ENCODE measurements at places on chromosomes 7 and 10. TPM values are rescaled to one million over a fixed set of nuclear protein-coding genes. Genes with fewer than 3 reads are reported as not detected.

GRCh38 chr10:75870039-75870645 is 438.7 kb downstream of the LRMDA start:
- no peak for DNase-seq
- H3K27me3 ChIP-seq = no peaks in the 10 kb centered on the region
- no peaks in the 10 kb centered on the region for H3K36me3 ChIP-seq
- no peak overlapping the region for H3K27ac ChIP-seq

GRCh38 chr7:65746398-65746669 is 126.5 kb upstream of the VKORC1L1 start:
- H3K36me3 ChIP-seq = no peaks in the 10 kb centered on the region
- H3K27me3 ChIP-seq = no peaks in the 10 kb centered on the region
- peak overlapping the region; percentile 42 for H3K27ac ChIP-seq
- H3K4me1 ChIP-seq = peaks cover 4% of the 10 kb centered on the region
- no peak for DNase-seq

GRCh38 chr7:39271402-39271801 is 293.7 kb downstream of the POU6F2 start:
- no peaks in the 10 kb centered on the region for H3K4me1 ChIP-seq
- H3K4me3 ChIP-seq = no peak overlapping the region
- H3K27ac ChIP-seq = no peak overlapping the region
- H3K27me3 ChIP-seq = no peaks in the 10 kb centered on the region

GRCh38 chr7:129719980-129720732 is 108.6 kb downstream of the NRF1 start:
- no peaks in the 10 kb centered on the region for H3K4me1 ChIP-seq
- no peak overlapping the region for H3K27ac ChIP-seq
- H3K36me3 ChIP-seq = peaks cover 96% of the 10 kb centered on the region
- no peak for DNase-seq
- H3K27me3 ChIP-seq = no peaks in the 10 kb centered on the region

DNA sequence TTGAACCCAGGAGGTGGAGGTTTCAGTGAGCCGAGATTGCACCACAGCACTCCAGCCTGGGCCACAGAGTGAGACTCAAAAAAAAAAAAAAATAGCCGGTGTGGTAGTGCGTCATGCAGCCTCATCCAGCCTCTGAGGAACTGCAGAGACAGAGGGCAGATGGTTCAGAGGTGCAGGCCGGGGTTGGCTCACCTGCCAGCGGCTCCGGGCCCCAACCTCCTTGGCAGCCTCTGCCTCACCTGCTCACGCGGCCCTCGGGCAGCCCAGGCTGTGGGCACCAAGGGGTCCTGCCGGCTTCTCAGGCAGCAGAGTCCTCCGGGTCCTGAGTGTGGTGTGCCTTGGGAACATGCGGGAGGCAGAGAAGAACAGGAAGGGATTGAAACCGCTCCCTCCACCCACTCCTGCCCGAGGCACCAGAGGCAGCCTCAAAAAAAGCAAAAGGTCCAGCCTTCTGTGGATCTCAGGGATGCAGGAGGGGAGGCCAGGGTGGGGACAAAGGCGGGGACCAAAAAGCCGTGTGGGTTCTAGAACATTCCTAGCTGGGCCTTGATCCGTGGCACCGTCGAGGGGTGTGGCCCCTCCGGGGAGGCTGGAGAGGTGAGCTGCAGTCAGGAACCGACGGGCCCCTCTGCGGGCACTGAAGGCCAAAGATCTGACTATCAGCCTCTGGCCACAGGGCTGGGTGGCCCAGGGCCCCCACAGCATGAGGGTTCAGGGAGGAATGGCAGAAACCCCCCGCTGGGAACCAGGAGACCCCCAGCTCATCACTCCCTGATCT is 55.4 kb upstream of the DNAJB6 start:
- no peak overlapping the region for H3K4me3 ChIP-seq
- H3K36me3 ChIP-seq = no peaks in the 10 kb centered on the region
- H3K4me1 ChIP-seq = peaks cover 79% of the 10 kb centered on the region
- H3K27ac ChIP-seq = peak overlapping the region; percentile 72

DNA sequence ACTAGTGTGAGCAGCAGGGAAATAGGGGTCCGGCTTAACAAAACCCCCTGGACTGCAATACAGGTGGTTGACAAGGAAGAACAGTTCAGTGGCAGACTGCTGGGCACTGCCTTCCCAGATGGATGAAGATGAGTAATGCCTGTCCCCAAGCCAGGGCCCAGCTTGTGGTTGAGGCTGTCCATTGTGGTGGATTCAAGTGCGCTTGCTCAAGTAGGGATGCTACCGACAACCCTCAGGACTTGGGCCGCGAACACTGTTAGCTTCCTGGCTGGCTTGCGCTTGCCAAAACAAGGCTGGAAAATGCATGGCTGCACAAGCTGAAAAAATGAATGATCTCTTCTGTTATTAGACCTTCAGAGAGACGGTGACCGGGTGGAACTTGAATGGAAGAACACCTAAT is 116.1 kb upstream of the ACBD5 start:
- H3K27me3 ChIP-seq = no peaks in the 10 kb centered on the region
- H3K4me1 ChIP-seq = peaks cover 4% of the 10 kb centered on the region
- no peaks in the 10 kb centered on the region for H3K36me3 ChIP-seq
- H3K4me3 ChIP-seq = no peak overlapping the region
- no peak overlapping the region for H3K27ac ChIP-seq
- no peak for DNase-seq

DNA sequence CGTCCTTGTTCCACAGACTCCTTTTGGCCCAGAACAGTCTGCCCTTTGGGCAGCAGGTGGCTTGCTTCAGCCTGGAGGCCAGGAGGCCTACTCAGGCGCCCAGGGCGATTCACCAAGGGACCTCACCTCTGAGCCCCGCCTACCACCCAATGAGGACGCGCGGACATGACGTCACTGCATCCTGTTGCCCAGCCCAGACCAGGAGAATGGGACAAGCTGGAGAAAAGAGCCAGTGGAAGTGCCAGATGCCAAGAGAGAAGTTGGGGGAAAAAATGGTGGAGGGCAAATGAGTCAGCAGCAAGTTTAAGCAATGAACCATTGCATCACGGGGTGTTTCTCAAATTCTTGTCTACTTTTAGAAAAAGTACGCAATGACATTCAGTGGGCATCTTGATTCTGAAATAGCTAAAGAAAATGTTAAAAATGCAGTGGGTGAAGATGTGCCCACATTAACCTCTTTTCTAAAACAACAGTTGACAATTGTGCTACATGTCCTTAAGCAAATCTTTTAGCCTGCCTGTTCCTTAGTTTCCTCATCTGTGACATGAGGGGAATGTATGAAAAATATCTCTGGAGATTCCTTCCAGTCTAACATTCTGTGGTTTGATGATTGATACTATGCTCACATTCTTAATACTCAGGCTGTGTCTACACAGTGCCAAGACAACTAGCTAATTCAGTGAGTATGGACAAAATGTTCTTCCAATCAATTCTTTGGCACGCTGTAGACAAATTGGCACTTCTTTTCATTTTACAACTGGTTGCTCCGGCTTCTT is 23.9 kb upstream of the LEP start:
- H3K27ac ChIP-seq = no peak overlapping the region
- H3K4me1 ChIP-seq = no peaks in the 10 kb centered on the region
- H3K27me3 ChIP-seq = peaks cover 6% of the 10 kb centered on the region

Gene KLF14
- total RNA-seq = not detected
